Stimulated activated CD4-positive, alpha-beta T cell treated with anti-CD3 and anti-CD28 coated beads, TNF-alpha, amount 100 ng/mL, for 4 hours (primary cell): ENCODE measurements at places on chromosomes 5 and 9.

DNA sequence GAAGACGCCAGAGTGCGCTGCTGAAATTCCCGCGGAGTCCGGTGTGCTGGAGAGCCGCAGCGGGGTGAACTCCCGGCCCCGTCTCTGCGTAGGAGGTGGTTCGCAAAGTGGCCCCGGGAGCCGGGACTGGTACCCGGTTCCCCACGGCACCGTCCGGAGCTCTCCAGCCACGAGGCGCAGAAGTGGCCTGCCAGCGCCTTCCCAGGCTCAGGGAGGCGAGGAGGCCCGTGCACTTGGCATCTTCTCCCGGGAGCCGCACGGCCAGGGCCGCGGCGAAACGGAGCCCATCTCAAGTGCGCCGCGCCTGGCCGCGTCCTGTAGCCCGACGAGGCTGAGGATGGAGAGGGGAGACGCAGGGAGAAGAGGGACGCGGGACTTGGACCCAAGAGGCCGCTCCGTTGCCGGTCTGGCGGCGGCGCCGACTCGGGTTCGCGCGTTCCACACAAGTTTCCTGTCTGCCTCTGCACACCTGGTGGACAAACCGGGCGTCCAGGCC is 1.1 kb upstream of the IRX1 start:
- no peak for DNase-seq

DNA sequence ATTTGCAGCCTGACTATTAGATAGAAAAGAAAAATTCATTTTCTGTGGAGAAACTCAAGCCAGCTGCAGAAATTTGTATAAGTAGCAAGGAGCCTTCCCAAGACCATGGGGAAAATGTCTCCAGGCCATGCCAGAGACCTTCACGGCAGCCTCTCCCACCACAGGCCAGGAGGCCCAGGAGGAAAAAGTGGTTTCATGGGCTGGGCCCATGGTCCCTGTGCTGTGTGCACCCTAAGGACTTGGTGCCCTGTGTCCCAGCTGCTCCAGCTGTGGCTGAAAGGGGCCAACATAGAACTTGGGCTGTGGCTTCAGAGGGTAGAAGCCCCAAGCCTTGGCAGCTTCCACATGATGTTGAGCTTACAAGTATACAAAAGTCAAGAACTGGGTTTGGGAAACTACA is 73.3 kb upstream of the TTC23L start:
- DNase-seq, result no peak

GRCh38 chr5:117414926-117415325 is 840.3 kb upstream of the SEMA6A start:
- DNase-seq, result no peak

GRCh38 chr9:121399883-121400607 is 30.0 kb upstream of the STOM start:
- no peak for DNase-seq

- DNase-seq, result no peak
Measured at GRCh38 chr5:165296401-165297130, 1791.1 kb downstream of the MAT2B start.

- no peak for DNase-seq
Measured at GRCh38 chr9:35267710-35268109, 105.9 kb downstream of the UNC13B start.

GRCh38 chr5:43661102-43661501 is 58.1 kb downstream of the NNT start:
- DNase-seq, result no peak

DNA sequence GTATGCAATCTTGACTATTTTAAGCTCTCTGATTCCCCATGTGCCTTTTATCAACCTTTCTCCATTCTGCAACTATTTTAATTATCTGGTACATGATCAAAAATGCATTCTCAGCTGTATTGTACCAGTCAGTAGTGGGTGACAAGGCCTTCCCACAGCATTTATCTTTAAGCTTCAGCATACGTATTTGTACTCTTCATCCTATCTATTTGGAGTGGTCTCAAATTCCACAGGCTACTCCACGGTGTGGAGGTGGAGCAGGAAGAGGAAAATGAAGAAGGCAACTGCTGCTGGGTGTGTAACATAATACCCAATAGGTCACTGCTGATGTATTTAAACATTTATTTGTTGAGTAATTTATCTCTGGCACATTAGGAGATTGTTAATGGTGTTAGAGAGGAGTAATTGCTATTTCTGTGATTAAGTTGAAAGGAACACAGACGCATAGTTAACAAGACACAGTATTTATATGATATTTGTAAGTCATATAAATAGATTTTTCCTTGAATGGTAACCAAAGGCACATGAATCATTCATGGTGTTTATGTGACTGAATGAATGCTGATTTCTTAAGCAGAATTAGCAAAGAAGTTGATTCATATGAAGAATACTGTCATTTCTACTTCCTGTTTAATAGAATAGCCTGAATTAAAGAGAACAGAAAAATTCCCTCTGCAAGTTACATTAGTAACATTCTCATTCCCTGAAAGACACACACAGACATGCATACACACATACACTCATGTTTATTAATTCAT is 153.8 kb upstream of the NR3C1 start:
- no peak for DNase-seq

DNA sequence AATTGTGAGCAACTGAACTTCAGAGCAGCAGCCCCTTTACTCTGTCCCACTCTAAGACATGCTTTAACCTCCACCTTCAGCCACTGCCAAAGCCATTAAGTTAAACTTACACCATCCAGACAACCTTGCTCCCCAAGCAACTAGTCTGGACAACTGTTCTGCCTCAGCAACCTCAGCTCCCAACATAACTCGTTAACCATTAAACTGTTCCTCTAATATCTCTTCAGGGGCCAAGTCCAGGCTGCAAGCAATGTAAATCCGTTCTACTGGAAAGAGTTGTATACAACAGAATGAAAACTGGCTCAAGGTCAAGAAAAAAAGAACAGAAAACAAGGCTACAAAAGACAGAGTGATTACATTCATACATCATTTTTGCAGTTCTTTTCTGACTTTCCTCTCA is 131.7 kb upstream of the TARS1 start:
- DNase-seq, result no peak

GRCh38 chr5:135973323-135974020 is 18.7 kb upstream of the LECT2 start:
- no peak for DNase-seq

DNA sequence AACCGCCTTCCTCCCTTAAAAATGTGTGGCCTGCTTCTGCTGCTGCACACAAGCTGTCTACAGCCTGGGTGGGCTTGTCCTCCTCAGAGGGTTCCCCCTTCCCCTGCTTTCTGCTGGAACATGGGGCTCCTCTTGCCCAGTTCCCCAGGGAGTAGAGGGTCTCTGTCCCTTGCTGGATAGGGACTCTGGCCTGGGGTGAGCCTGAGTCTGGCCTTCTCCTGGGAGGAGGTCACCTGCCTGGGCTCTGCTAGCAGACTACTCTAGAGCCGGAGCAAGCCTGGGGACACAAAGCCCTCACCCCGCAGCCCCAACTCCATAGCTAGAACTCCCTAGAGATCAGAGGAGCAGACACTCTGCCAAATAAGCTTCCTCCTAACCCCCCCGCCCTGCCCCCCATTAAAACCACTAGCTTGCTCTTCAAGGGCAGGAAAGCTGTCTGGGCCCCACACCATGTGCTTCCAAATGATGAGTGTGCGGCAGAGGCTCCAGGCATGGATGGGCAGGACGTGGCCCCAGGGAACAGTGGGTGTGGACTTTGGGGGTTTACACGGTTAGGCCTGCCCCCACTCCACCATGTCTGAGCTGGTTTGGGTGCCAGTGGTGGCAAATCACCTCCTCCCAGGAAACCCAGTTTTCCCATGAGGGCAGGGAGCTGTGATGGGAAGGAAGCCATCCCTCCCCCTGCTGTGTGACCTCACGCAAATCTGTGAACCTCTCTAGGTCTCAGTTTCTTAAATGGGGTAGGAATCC is 10.0 kb downstream of the TCF7 start:
- no peak for DNase-seq

GRCh38 chr5:160029004-160029403 is 20.1 kb downstream of the TTC1 start:
- DNase-seq, result no peak
